ENCODE measurements at places on chromosomes 2 and 18.

- DNase-seq: no peak
- H3K27ac ChIP-seq: no peak overlapping the region
- no peaks in the 10 kb centered on the region for H3K4me1 ChIP-seq
- H3K36me3 ChIP-seq: no peaks in the 10 kb centered on the region
- no peaks in the 10 kb centered on the region for H3K27me3 ChIP-seq
Observed at GRCh38 chr2:217816396-217816869, 186.4 kb downstream of the TNS1 start.

GRCh38 chr18:23542461-23542860 lies 39.1 kb downstream of the RMC1 start:
- no peaks in the 10 kb centered on the region for H3K27me3 ChIP-seq
- no peak for DNase-seq
- H3K4me3 ChIP-seq: no peak overlapping the region
- no peak overlapping the region for H3K27ac ChIP-seq
- peaks cover 47% of the 10 kb centered on the region for H3K36me3 ChIP-seq

DNA sequence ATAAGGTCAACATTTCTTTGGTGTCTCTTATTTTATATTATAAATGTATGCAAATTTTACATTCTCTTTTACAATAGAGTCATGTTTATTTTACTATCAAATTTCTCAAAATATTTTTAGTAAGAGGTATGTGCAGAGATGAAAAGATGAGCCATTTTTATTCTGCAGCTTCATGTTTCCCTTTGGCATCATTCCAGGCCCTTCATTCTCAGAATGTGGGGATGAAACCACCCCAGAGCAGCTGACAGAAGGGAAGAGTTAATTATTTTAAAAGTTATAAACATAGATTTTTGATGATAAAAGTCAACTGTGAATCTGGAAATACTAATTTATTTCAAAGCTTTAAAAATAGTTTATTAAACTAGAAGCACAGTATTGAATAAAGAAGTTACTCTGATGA lies 12.8 kb upstream of the FSHR start:
- H3K36me3 ChIP-seq: no peaks in the 10 kb centered on the region
- no peak overlapping the region for H3K27ac ChIP-seq
- no peaks in the 10 kb centered on the region for H3K27me3 ChIP-seq
- H3K4me1 ChIP-seq: peaks cover 2% of the 10 kb centered on the region
- H3K4me3 ChIP-seq: no peak overlapping the region
- DNase-seq: no peak

GRCh38 chr2:176109946-176110345 lies 2.9 kb downstream of the HOXD11 start:
- H3K4me3 ChIP-seq: no peak overlapping the region
- DNase-seq: no peak
- H3K4me1 ChIP-seq: peaks cover 9% of the 10 kb centered on the region
- no peak overlapping the region for H3K27ac ChIP-seq
- peaks cover 99% of the 10 kb centered on the region for H3K27me3 ChIP-seq

DNA sequence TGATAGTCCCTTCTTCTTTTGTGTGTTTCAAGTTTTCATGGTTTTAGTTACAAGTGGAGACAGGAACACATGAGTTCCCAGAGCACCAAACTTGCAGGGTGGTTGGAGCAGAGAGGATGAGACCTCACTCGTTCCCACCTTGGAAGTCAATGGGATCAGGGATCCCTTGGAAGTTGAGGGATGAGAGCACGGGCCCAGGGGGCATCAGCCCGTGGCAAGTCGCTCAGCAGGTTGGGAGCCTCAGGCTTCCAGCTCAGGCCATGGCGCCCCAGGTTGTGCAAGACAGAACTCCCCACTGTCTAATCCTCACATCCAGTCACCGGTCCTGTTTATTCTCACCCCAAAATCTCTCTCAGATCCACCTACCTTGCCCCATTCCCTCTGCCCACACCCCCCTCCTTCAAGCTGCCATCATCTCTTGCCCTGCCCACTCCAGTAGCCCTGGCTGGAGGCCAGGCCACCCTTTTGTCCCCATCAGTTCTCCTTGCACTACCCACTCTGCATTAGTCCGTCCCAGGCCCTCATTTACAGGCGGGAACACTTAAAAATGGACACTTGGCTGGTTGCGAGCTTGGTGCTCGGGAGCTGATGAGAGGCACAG lies 37.6 kb upstream of the FOSL2 start:
- no peak overlapping the region for H3K27ac ChIP-seq
- no peaks in the 10 kb centered on the region for H3K27me3 ChIP-seq
- no peak overlapping the region for H3K4me3 ChIP-seq
- H3K4me1 ChIP-seq: peaks cover 6% of the 10 kb centered on the region

GRCh38 chr18:43627848-43628530 lies 350.7 kb upstream of the SYT4 start:
- no peaks in the 10 kb centered on the region for H3K27me3 ChIP-seq
- no peak overlapping the region for H3K4me3 ChIP-seq
- no peaks in the 10 kb centered on the region for H3K36me3 ChIP-seq
- H3K27ac ChIP-seq: no peak overlapping the region
- no peak for DNase-seq

DNA sequence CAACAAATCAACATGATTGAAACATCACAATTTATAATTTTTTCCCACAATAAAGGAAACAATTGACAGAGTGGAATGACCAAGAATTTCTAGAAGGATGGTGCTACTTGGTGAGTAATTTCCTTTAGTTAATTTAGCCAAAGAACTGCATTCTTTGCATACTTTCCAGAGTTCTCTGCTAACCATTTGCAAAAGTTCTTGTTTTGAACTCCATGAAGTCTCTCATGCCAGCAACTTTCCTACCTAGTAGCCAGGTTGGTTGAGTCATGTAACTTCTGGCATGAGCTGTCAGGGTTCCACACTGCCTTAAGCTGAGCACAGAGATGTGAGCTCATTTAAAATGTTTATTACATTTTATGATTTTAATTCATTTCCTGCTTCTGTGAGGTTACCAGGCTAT lies 539.6 kb downstream of the PID1 start:
- DNase-seq: peak; percentile 9
- H3K27me3 ChIP-seq: no peaks in the 10 kb centered on the region
- no peak overlapping the region for H3K4me3 ChIP-seq
- H3K27ac ChIP-seq: no peak overlapping the region

DNA sequence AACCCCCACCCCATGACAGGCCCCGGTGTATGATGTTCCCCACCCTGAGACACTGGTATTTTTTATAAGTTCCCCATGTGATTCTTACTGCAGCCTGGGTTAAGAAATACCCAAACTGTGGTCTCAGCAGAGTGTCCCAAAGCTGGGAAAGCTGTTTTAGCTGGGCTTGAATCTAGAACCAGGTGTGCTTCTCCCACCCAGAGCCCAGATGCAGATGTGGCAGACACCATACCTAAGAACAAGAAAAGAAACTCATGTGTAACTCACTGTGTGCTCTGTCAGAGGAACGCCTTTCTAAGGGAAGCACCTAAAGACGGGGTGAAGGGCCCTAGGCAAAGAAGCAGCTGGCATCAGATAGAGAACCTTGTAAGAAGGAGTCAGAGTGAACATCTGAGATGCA lies 23.9 kb downstream of the DOK1 start:
- no peaks in the 10 kb centered on the region for H3K4me1 ChIP-seq
- no peak overlapping the region for H3K27ac ChIP-seq
- H3K36me3 ChIP-seq: no peaks in the 10 kb centered on the region
- no peaks in the 10 kb centered on the region for H3K27me3 ChIP-seq
- no peak overlapping the region for H3K4me3 ChIP-seq
- DNase-seq: no peak

- DNase-seq: no peak
- H3K4me3 ChIP-seq: no peak overlapping the region
- no peaks in the 10 kb centered on the region for H3K4me1 ChIP-seq
Observed at GRCh38 chr2:127080226-127080937, 26.6 kb downstream of the BIN1 start.

DNA sequence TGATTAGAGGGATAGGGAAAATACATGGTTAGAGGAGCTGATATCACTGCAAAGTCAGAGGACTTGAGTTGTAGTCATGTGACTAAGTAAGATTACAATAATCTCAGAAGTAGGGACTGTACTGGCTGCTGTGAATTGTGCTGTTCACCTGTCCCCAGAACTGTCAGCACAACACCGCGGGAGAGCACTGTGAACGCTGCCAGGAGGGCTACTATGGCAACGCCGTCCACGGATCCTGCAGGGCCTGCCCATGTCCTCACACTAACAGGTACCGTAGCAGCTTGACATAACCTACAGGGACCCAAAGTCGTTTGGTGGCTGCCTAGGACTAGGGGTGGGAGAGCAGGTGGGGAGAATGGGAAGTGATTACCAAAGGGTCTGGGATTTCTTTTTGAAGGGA lies 132.8 kb upstream of the TTC39C start:
- no peak overlapping the region for H3K4me3 ChIP-seq
- peaks cover 5% of the 10 kb centered on the region for H3K4me1 ChIP-seq
- DNase-seq: no peak
- no peaks in the 10 kb centered on the region for H3K36me3 ChIP-seq
- H3K27ac ChIP-seq: no peak overlapping the region

DNA sequence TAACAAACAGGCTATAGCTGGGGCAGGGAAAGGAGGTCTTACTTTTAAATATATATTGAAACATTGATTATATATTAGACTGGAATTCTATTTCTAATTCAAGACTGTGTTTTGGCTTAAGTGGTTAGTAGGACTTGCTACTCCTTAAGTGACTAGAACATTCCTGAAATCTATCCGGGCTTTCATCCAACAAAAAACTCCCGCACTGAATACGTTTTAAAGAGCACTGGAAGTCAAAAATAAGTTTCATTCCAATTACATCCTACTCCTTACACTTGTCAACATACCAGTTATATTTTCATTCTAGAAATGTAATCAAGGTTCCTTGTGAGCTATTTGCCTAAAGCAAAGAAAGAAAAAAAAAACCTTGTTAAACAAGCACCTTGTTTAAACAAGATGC lies 204.6 kb downstream of the SP3 start:
- H3K36me3 ChIP-seq: no peaks in the 10 kb centered on the region
- peaks cover 10% of the 10 kb centered on the region for H3K4me1 ChIP-seq
- no peak overlapping the region for H3K4me3 ChIP-seq
- no peak overlapping the region for H3K27ac ChIP-seq

- H3K36me3 ChIP-seq: no peaks in the 10 kb centered on the region
- DNase-seq: no peak
- no peak overlapping the region for H3K4me3 ChIP-seq
- H3K4me1 ChIP-seq: no peaks in the 10 kb centered on the region
Observed at GRCh38 chr2:99032786-99033185, 96.8 kb upstream of the CRACDL start.

DNA sequence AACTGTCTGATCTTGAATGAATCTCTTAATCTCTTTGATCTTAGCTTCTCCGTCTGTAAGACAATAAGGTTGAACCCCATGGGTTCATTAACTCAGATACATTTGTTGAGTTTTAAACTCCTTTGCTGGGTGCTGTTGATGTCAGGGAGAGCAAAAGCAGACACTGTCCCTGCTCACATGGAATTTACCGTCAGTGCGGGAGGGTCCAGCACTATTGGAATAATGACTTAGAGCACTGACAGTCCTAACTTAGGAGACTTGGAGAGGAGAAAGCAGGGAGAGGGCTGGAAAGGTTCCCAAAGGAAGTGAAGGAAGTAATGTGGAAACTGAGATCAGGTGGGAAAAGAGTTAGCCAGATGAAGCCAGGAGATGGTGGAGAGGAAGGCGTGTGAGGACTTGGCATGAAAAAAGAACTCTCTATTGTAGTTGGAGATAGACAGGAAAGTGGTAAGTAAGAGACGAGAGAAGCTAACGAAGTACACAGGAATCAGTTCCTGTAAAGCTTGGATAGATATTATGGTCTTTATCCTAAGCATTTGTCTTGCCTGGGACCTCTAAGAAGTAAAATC lies 141.4 kb upstream of the SERTAD2 start:
- peaks cover 5% of the 10 kb centered on the region for H3K4me1 ChIP-seq
- no peak for DNase-seq
- H3K4me3 ChIP-seq: no peak overlapping the region
- no peaks in the 10 kb centered on the region for H3K36me3 ChIP-seq
- H3K27me3 ChIP-seq: no peaks in the 10 kb centered on the region

DNA sequence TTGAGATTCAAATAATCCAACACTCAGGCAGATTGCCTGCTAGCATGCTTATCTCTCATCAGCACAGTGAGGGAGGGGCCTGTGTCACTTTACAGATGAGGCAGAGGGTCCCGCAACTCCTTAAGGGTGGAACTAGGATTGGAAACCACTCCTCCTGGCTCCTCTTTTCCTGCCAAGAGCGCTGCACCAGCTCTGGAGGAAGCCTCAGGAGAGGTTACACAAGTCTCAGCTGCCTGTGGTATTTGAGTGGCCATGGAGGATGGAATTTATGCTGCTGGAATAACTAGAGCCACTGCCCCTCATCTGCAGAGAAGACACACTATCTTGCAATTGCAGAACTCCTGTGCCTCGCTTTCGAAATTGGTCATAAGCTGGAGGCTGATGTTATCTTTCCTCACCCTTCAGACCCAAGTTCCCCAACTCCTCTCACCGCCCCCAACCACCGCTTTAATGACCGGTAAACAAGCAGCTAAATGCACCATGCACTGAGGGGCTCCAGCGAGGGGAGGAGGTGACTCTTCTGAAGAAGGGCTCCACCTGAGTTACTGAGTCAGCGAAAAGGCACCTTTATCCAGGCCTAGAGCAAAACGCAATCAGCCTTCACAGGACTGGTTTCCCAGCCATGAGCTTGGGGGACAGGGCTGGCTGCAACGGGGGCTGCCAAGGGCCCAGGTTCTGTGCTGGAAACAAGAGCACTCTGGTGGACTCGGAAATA lies 245.8 kb downstream of the SOX11 start:
- H3K4me1 ChIP-seq: no peaks in the 10 kb centered on the region
- H3K27ac ChIP-seq: no peak overlapping the region
- no peak overlapping the region for H3K4me3 ChIP-seq
- no peaks in the 10 kb centered on the region for H3K36me3 ChIP-seq
- H3K27me3 ChIP-seq: no peaks in the 10 kb centered on the region
- no peak for DNase-seq

DNA sequence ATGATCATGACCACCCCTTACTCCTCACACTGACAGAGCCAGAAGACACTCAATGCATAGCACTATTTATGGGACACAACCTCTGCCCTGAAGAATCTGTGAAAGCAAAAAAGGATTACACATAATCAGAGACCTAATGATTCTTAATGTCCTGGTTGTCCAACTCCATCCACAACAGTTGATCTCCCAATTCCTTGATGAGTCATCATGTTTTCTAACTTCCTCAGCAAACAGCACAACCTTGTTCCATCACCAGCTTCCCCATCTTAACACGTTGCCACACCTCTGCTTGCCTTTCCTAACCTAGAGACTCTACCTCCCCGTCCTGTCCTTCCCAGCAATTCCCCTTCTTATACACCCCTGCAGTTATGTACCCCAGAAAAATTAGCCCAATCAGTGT lies 13.2 kb upstream of the MARCHF4 start:
- H3K27me3 ChIP-seq: no peaks in the 10 kb centered on the region
- H3K36me3 ChIP-seq: no peaks in the 10 kb centered on the region
- DNase-seq: no peak
- peaks cover 4% of the 10 kb centered on the region for H3K4me1 ChIP-seq
- no peak overlapping the region for H3K4me3 ChIP-seq

DNA sequence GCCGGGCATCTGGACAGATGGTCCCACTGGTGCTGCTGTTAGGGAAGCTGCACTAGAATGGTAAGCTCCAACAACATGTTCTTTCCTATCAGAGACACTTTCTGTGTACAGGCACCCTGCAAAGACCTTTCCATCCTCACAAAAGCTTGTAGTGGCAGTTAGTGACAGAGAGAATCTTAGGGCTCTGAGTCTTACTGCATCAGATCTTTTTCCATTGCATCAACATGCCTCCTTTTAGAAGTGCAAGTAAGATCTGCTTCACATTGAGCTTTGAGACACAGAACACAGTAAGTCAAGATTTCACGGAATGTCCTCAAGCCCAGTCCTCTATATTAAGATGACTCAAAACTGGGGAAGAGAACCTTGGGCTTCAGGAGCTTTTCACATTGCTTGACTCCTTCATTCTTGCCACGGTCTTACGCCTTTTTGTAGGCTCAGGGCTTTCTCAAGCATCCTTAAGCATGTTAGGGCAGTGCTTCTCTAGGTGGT lies 52.6 kb downstream of the ARL4C start:
- H3K4me1 ChIP-seq: peaks cover 4% of the 10 kb centered on the region
- H3K27ac ChIP-seq: no peak overlapping the region
- no peak for DNase-seq
- no peaks in the 10 kb centered on the region for H3K36me3 ChIP-seq
